ENCODE measurements at places on chromosomes 16 and 17.

- DNase-seq = peak; percentile 21
Observed at GRCh38 chr17:50931144-50931908, 65.2 kb upstream of the TOB1 start.

DNA sequence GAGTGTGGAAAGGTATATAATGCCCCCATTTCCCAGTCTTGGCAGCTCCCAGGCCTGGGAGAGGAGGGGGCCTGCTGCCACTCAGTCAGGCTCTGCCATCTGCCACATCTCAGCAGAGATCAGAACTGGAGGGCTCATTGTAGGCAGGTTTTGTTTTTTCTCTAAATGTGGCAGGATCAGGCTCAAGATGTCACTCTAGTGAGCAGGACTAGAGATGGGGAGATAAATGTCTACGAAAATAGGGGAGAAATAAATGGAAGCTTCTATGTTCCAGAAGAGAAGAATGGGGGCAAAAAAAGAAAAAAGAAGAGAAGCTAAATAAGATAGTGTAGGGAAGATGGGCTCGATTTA lies 13.9 kb downstream of the NXPH3 start:
- no peak for DNase-seq

GRCh38 chr17:13862346-13862745 lies 207.0 kb upstream of the COX10 start:
- no peak for DNase-seq

GRCh38 chr17:63611354-63611753 lies 10.7 kb downstream of the TACO1 start:
- no peak for DNase-seq

DNA sequence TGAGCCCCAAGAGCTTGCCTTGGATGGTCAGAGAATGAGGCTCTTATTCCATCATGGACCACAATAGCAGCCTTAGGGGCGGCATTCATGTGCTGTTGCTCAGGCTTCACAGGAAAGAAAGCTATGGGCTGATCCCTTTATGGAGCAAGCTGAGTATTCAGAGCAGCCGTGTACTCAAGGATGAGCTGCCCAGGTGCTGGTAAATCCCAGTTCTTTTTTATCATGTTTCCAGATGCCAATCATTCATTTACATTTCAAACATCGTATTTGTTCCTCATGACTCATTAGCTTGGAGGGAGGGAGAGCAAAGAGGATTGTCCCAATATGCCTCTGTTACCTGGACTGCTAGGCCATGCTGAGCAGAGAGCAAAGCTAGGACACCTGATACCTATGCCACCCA lies 475.7 kb downstream of the SHISA9 start:
- DNase-seq = no peak

DNA sequence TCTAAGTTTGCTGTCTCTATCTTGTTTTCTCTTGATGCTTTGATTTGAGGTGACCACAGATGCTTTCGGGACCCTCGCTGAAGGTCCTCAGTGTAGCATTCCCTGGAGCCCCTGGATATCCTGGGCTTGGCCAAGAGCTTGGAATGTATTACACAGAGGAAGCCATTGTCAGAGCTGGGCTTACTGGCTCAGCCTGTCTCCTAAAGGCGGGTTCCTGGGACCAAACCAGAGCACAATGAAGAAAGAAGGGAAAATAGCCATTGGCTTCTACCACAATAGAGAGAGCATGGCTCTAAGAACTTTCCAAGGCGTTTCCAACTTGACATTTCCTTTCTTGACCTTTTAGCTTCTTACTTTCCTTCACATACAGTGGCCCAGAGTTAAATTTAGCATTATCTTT lies 229.3 kb downstream of the HS3ST3A1 start:
- no peak for DNase-seq

- DNase-seq = no peak
Observed at GRCh38 chr17:32345951-32346600, 3.9 kb upstream of the ZNF207 start.

DNA sequence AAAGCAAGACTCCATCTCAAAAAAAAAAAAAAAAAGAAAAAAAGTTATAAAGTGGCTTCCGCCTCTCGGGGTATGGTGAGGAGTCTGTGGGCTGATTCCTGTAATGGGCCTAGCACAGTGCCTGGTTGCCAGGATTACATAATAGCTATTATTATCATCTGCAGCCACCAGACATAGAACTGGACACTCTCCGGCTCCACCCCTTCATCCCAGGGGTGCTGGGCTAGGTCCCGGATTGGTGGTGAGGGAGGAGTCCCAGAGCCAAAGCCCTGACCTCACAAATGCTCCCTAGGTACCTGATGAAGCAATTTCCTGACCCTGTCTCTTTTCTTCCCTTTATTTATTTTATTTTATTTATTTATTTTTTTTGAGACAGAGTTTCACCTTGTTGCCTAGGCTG lies 11.6 kb upstream of the ADGRG1 start:
- no peak for DNase-seq

GRCh38 chr16:58148526-58148925 lies 19.3 kb upstream of the CFAP20 start:
- DNase-seq = no peak

DNA sequence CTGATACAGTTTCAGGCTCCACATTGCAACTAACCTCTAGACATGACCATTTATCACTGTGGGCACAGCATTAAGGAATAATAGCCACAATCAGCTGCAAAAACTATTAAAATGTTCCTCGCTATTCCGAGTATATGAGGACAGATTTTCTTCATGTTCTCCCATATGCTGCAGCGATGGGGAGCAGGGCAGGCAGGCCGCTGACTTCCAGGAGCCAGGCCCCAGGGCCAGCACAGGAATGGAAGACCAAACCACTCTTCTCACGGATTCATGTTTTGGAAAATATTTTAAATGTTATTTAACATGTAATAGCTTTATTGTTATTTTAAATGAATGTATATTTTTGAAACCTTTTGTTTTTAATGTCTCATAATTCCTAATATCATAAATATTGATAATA lies 43.8 kb upstream of the ENDOV start:
- no peak for DNase-seq

GRCh38 chr16:3646348-3646920 lies 8.1 kb upstream of the DNASE1 start:
- DNase-seq = no peak

- DNase-seq = peak; percentile 59
Observed at GRCh38 chr16:2486645-2487516, 12.0 kb downstream of the TBC1D24 start.

DNA sequence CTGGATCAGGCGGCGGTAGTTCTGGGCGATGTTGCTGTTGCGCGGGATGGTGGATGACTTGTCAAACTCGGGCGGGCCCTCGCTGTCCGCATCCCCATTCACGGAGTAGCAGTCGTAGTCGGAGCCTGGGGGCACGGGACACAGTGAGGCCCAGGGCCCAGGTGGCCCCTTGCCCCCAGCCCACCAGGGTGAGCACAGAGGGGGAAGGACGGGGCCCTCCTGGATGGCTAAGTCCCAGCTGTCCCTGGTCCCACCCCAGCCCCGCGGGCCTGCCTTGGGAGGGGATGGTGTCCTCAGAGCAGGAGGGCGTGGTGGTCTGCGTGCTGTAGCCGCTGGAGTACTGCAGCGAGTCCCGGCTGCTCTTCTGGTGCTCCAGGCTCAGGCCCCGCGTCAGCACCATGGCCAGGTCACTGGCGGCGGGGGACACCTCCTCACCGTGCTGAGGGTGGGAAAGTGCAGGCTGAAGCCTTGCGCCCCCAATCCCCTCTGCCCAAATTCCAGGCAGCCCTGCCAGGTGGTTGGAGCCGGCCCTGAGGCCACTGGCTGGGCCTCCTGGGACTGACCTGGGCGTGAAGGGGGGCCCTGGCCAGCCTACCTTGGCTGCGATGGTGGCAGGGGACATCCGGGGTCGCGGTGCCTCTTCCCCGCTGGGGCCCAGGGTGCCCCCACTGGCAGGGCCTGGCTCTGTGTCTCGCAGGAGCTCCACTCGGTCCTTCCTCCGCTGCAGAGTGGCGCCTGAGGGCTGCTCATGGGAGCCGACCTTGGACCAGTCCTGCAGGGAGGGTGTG lies 18.2 kb downstream of the IL34 start:
- no peak for DNase-seq

- no peak for DNase-seq
Observed at GRCh38 chr16:66416939-66417700, 10.0 kb upstream of the BEAN1 start.

DNA sequence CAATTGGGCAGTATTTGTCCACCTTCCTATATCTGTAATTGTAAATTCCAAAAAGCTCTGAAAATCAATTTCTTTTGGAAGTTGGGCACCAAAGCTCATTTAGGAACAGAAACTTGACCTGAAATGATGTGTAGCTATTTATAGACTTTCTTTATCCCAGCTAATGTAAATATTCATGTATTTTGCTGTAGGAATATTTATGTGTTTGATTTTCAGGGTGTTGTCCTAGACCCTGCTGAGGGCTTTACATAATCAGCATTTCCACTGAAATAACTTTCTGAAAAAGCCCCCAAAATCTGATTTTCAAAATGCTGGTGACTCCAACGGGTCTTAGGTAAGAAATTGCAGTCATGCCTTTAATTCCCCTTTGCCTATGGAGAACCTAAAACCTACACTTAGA lies 4.1 kb downstream of the RBFOX1 start:
- no peak for DNase-seq

- DNase-seq = no peak
Observed at GRCh38 chr17:81254955-81255717, 16.0 kb downstream of the NDUFAF8 start.

- DNase-seq = no peak
Observed at GRCh38 chr17:75901727-75902126, 3.0 kb downstream of the MRPL38 start.

- no peak for DNase-seq
Observed at GRCh38 chr16:276426-277077, 808 bp upstream of the RGS11 start.

GRCh38 chr17:65627891-65628643 lies 66.6 kb upstream of the AXIN2 start:
- DNase-seq = no peak

DNA sequence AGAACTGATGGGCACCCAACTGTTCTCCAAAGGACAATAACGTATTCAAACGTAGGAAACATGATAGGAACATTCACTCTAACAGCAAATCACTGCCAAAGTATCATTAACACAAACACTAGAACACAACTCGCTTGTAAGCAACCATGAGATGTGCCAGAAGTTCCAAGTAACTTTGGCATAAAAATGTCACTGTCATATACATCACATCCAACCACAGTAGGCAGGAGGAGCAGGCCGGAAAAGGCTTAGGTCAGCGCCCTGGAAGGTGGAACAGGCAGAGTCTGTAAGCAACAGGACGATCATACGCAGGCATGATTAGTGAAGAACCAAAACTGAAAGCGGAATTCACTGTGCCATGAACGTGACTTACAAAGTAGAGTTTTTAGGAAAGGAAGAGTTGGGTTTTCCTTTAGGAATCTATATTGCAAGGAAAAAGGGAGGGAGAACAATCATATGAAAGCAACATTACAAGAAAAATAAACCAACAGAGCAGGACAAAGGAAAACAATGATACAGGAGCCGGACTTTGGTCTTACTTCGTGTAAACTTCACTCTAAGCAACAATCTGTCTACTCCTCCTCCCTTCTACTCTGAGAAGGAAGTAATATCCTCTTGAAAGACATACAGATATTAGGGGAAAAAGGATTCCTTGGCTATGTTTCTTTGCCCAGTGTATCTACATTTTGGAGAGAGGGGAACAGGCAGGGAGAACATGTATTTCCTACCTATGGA lies 52.3 kb downstream of the YWHAE start:
- no peak for DNase-seq

- no peak for DNase-seq
Observed at GRCh38 chr17:33113276-33113990, 121.8 kb downstream of the SPACA3 start.

- DNase-seq = no peak
Observed at GRCh38 chr16:75017670-75018525, 19.1 kb downstream of the ZNRF1 start.

DNA sequence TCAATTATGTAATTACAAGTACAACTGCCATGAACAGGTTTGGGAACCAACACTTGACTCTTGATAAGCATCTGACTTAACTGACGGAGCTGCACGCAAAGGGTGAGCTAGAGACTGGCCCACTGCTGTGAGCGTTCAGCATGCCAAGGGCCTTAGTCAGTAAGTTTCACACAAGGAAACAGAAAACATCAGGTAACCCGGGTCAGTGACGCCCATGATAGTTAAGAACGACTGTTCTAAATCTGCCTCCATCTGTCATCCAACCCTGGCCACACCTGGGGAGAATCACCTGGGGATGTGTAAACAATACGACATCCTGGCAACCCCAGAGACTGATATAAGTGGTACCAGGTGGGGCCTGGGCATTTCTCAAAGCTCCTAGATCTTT lies 12.3 kb downstream of the SMIM5 start:
- no peak for DNase-seq

DNA sequence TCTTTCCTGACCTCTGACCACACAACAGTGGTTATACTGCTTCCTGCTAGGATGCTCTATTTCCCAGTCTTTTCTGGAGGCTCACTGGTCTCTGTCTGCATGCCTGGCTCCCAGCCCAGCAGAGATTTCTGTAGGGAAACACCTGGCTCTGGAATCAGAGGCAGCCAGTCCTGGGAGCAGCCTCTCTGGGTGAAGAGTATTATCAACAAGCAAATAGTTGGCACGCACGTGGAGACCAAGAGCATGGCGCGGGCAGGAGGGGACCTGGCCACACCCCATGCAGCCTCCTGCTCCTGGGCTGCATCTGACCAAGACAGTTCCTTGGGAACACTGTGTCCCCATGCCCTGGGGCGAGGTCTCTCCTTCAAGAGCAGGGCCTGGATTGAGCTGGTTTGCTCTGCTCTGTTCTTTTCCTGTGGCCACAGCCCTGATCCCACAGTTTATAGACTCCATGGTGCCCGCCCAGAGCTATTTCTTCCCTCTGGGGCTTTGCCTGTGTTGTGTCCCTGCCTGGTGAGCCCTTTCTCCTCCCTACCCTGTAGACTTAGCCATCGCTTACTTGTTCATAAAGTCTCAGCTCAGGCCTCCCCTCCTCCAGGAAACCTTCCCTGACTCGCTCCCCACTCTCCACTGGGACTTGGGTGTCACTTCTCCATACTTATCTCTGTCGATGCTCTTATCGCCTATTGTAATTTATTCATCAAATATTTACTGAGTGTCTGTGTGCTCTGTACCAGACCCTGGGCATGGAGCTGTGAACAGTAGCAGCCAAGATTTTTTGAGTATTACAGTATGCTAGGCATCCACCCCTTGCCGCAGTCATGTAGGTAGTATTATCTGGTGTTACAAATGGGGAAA lies 60.6 kb downstream of the SCNN1B start:
- no peak for DNase-seq

- DNase-seq = no peak
Observed at GRCh38 chr17:70041061-70041460, 34.0 kb upstream of the KCNJ16 start.

GRCh38 chr17:72943826-72944689 lies 148.4 kb downstream of the SLC39A11 start:
- no peak for DNase-seq

- no peak for DNase-seq
Observed at GRCh38 chr16:82300374-82300951, 130.4 kb upstream of the MPHOSPH6 start.

- no peak for DNase-seq
Observed at GRCh38 chr17:8147805-8148404, 4.3 kb downstream of the PER1 start.

- DNase-seq = no peak
Observed at GRCh38 chr17:77215281-77215680, 74.5 kb downstream of the SEC14L1 start.

GRCh38 chr16:31470615-31471014 lies 1.3 kb upstream of the TGFB1I1 start:
- no peak for DNase-seq

GRCh38 chr16:4588961-4589360 lies 25.7 kb downstream of the UBALD1 start:
- no peak for DNase-seq

GRCh38 chr17:50127697-50128361 lies 2.1 kb downstream of the SAMD14 start:
- no peak for DNase-seq

- no peak for DNase-seq
Observed at GRCh38 chr16:31695667-31696066, 168.0 kb downstream of the AHSP start.

Data from stimulated activated CD8-positive, alpha-beta memory T cell treated with anti-CD3 and anti-CD28 coated beads, Interleukin-4, amount 100 ng/mL, for 24 hours (primary cell).